ENCODE measurements at places on chromosomes 4 and X. TPM values are rescaled to one million over a fixed set of nuclear protein-coding genes. Genes with fewer than 3 reads are reported as not detected.
A peak's percentile ranks its signal among the peaks of the same experiment; 100 is the strongest.

The HTN1 gene
- total RNA-seq, result not detected

DNA sequence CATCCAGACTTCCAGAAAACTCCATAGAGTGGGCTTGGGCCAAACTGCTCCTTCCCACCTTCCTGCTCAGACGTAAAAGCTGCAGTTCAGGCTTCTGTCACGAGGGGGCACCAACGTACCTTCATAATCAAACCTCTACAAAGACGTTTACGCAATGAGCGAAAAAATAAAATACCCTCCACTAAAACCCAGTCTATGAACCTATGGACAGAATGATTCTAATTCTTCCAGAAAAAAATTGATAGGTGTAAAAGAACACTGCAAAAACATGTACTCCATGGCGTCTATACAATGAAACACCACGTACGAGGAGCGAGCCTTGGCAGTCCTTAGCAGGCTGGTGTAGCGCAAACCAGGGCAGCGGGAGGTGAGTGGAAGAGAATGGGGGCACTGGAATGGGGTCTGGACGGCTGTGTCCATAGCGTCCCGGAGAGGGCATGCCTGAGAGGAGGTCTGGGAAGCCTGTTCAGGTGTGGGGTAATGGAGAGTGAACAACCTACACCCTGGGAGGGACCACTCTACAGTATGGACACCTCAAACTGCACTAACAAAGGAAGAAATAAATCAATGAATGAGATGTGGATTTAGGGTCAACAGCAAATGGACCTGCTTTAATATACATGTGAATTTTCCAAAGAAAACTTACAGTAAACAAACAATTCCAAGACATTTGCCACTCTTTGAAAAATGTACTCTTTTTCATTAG is 14.4 kb upstream of the RAB40A start:
- DNase-seq, result peak; percentile 72
- no peak overlapping the region for H3K27ac ChIP-seq
- H3K4me1 ChIP-seq, result peaks cover 4% of the 10 kb centered on the region
- no peaks in the 10 kb centered on the region for H3K27me3 ChIP-seq
- peak overlapping the region; percentile 51 for H3K4me3 ChIP-seq

- no peak for DNase-seq
- peaks cover 2% of the 10 kb centered on the region for H3K36me3 ChIP-seq
- H3K4me1 ChIP-seq, result peaks cover 31% of the 10 kb centered on the region
- no peak overlapping the region for H3K27ac ChIP-seq
- H3K27me3 ChIP-seq, result no peaks in the 10 kb centered on the region
Observed at GRCh38 chrX:130114141-130114588, 3.9 kb upstream of the ELF4 start.

The CDKL5 gene
- total RNA-seq, result 0.83 TPM

DNA sequence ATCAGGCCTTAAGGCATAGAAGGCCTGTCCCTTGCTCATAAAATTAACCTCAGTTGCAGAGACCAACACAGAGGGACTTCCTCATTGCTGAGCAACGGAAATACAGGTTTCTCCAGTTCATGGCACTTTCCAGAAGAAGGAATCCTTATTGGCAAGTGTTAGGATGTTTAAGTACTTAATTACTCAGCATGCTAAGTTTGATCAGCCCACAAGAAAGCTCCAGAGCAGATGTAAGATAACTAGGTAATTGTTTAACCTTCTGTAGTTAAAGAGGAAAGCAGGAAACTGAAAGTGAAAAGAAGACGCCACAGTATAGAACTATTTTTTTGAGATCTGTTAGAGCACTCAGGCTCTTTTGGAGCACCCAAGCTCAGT is 33.5 kb downstream of the SMS start:
- H3K36me3 ChIP-seq, result peaks cover 45% of the 10 kb centered on the region
- peaks cover 35% of the 10 kb centered on the region for H3K4me1 ChIP-seq
- H3K27ac ChIP-seq, result peak overlapping the region; percentile 95
- H3K4me3 ChIP-seq, result peak overlapping the region; percentile 68

GRCh38 chr4:173357939-173358338 is 12.8 kb upstream of the SAP30 start:
- H3K27me3 ChIP-seq, result peaks cover 11% of the 10 kb centered on the region
- peaks cover 9% of the 10 kb centered on the region for H3K4me1 ChIP-seq
- peaks cover 1% of the 10 kb centered on the region for H3K36me3 ChIP-seq
- no peak for DNase-seq

DNA sequence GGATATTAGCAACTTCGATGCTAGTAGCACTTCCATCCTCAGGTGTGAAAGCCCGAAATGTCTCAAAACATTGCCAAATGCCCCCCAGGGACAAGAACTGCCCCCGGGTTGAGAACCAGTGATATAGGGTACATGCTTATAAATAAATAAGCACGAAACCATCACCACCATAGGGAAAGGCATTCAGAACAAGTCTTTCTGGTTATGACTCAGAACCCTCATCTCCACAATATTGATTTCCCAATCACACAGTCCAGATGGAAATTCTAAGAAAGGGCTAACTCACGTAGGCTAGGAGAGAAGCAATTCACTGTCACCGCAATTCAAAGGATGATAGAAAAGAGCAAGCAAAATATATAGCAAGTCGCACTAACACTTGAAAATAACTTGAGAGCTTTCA is 84.8 kb downstream of the ANOS1 start:
- no peaks in the 10 kb centered on the region for H3K36me3 ChIP-seq
- no peaks in the 10 kb centered on the region for H3K4me1 ChIP-seq
- no peaks in the 10 kb centered on the region for H3K27me3 ChIP-seq
- DNase-seq, result no peak
